ENCODE measurements at places on chromosomes 7 and 10.

GRCh38 chr10:91642831-91643692, 10.2 kb upstream of the PPP1R3C start:
- no peak for DNase-seq

DNA sequence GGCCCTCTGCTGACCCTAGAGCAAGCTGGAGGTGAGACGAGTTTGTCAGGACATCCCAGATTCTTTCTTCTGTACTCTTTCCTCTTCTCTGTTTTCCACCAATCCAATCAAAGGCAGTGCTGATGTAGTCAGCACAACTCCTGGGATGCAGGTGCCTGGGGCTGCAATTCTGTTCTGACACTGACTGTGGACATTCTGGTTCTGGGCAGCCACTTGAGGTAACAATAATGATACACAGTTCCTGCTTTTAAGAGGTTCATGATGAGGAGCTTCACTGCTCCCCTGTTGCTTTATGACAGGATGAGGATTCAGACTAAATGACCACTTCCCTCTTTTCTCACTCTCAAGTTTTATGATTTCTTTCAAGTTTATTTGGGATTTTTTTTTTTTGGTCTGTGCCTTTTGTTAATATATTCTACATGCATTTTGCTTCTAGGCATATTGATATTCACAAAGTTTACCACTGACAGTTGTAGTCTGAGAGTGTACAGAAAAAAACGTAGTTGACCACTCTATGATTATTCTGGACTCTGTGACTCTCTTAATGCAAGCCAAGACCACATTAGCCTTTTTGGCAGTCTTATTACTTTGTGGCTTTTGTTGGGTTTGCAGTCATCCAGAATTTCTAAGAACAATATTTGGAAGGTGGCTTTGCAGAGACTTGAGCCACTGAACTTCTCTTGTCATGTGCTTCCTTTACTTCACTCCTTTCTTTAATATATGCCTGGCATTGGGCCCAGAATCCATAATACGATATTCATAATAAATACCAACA, 247.6 kb downstream of the AUTS2 start:
- peak; percentile 20 for DNase-seq

DNA sequence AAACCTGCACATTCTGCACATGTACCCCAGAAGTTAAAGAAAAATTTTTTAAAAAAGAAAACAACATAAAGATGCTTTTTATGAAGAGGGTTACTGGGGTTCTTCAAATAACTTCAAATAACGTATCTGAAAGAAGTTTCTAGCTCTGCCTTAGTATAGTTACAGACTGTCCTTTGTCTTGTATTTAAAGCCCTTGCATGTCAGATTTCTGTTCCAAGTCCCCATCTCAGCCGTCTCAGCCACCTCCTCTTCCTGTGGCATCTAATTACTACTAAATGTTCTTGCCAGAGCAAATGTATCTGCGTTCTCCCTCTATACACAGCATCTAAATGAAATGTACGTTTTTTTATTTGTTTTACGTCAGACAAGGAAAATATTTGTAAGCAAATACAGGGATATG, 89.4 kb upstream of the AKR1E2 start:
- DNase-seq, result no peak

DNA sequence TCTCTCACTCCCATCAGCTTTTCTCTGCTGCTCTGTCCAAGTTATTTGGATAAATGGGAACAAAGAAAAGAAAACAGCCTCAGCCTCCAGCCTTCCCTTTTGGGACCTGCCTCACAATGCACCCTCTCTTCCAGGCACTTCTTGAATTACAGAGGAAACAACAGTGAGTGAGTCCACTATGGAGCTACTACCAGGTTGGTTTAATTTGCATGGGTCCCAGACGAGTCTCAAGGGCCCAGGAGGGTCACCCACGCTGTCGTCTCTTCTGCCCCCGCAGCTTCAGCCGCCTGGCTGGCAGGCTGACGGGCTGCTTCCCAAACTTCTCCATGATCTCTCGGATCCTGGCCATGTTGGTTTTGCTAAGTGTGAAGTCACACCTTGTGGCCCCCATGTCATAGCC, 80.4 kb downstream of the GPR26 start:
- DNase-seq, result no peak

GRCh38 chr7:150515248-150516147, 826 bp downstream of the GIMAP7 start:
- DNase-seq, result no peak
